ENCODE measurements at places on chromosomes 4 and X.
A peak's percentile ranks its signal among the peaks of the same experiment; 100 is the strongest.

DNA sequence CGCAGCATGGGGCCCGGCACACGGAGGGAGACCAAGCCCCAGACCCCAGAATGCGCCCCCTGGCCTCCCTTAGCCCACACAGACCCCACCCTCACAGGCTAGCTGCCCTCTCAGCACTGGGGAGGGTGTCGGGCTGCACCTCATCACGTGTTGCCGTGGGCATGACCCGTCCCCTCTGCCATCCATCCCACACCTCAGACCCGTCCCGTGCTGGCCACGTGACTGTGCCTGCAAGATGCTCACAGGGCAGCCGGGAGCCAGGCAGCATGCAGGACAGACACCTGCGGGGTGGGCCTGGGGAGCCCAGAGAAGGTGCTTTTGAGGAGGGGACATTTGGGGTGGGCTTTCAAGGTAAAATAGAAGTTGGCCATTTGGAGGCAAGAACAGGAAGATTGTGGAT, 4.8 kb downstream of the MSANTD1 start:
- DNase-seq: no peak

DNA sequence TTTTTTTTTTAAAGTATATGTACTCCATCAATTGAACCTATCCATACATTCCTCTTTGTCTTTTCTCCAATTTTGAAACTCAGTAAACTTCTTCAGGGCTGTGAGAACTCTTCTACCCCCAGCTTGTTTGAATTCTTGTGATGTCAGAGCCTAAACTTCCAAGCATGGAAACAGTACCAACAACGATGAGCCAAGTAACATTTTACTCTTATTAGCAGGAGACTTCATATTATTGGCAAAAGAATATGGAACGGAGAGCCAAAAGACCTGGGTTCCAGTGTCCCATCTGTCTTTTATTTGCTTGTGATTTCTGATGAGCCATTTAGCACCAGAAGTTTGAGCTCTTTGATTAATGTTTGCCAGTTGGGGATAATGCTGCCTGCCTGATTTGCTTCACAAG, 5.3 kb downstream of the DIAPH2 start:
- no peak for DNase-seq

DNA sequence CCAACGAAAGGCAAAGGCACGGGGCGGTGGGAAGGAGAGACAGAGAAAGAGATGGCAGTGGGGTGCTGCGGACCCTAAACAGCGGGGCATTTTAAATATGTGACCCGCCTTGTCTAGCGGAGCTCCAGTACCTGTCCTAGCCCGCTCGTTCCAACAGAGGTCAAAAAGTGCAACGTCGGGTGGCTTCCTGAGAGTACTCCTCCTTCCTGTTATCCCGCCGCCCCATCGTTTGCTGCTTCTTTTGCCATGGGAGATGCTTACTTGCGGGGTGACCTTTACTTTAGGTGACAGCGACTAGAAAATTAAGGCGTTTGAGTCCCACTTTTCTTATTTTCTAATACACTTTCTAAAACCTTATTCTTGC, 735 bp downstream of the NRK start:
- no peak for DNase-seq

GRCh38 chr4:54716478-54717065, 58.8 kb downstream of the KIT start:
- no peak for DNase-seq

- no peak for DNase-seq
Measured at GRCh38 chrX:39513836-39514235, 583.9 kb downstream of the BCOR start.

- no peak for DNase-seq
Measured at GRCh38 chr4:6466756-6467381, 5.5 kb downstream of the PPP2R2C start.

DNA sequence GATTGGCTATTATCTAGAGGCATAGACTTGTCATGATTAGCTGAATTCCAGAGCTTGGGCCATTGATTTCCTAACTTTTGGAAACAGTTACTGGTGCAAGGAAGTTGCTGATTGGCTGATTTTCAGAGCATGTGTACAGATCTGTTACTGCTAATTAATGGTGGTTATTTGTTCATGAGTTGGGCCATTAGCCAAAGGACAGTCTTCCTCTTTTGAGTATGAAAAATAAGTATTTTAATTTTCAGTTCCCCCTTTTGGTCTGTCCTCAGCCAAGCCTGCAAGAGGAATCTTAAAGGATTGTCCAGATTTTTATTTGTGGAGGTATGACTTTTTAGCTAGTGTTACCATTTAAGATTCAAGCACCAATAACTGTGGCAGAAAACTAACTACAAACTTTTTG, 7.0 kb upstream of the DSPP start:
- DNase-seq: no peak

GRCh38 chr4:22942920-22943559, 250.3 kb downstream of the GBA3 start:
- no peak for DNase-seq

GRCh38 chrX:151724563-151725337, 8.9 kb downstream of the FATE1 start:
- DNase-seq: no peak

DNA sequence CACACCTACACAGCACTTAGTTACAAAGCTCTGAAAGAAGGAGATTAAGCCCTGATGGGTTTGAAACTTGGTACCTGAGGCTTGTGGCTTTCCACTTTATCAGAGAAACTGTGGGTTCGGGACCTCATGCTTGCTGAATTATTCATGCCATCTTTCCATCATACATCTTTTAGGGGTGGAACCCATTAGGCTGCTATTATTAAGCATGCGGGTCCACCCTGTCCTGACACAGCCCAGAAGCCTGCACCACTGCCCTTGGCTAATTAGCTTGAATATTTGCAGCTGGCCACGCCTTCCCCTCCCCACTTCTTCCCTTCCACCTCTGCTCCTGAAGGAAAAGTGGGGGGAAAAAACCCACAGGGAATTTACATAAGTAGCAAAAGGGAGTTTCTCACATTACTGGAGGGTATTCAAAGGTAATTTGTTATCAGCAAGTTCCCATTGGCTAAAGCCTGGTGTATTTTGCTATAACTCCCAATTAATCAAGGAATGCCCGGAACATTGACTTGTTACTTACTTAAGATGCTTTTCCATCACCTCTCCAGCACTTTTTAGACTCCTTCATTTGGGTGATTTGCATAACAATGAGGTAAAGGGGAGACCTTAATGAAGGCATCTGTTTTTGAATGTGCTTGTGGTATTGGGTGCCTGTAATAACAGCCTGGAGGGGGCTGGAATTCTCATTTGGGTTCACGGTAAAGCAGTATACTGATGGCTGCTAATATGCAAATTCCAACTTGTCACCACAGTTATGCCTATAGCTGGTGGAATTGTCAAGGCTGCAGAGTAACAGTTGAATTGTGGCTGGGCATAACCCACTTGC, 231.7 kb upstream of the GATB start:
- no peak for DNase-seq

DNA sequence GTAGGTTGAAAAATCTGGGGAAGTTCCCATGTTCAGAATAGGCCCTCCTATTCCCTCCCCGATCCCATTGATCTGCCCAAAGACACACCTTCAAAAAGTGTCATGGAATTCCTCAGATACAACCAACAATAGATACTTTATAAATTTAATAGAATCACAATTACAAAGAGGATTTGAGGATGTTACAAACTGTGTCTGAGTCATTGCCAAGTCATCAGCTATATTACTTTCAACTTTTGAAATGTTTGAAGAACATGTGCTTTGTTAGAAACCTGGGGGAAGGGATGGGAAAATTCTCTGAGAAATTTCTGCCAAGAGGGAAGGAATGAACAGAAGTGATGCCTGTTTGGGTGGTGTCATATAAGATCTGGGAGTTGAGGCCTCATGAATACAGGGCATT, 46.7 kb downstream of the KCNIP4 start:
- DNase-seq: no peak

DNA sequence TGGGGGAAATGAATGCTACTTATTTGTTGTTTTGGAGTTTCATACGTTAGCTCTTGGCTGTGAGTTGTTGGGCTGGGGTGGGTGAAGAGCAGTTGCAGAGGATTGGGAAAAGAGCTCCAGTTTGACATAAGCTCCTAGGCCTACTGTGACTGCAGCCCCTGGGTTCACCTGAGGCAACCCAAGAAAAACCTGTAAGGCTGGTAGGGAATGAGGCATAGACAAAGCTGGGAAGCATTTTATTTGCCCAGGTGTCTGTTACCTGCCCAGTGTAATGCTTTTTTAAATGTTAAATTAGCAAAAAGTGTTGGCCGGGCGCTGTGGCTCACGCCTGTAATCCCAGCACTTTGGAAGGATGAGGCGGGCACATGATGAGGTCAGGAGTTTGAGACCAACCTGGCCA, 160.0 kb downstream of the FHIP1A start:
- no peak for DNase-seq

- DNase-seq: no peak
Measured at GRCh38 chr4:55183926-55184599, 58.7 kb upstream of the KDR start.

DNA sequence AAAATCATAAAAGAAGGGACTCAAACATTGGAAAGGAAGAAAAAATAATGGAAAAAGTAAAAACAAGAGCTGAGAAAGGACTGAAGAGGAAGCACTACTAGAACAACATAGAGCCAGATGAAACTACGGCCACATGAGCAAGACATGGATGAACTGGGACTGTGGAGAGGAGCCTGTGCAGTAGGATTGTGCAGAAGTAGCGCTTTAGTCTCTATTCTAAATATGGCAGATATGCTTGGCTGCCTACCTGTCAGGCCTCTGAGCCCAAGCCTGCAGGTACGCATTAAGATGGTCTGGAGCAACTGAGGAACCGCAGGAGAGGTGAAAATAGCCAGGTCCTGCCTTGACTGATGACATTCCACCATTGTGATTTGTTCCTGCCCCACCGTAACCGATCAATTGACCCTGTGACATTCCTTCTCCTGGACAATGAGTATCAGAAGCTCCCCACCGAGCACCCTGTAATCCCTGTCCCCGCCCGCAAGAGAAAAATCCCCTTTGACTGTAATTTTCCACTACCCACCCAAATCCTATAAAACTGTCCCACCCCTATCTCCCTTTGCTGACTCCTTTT, 154.3 kb downstream of the CAMK2D start:
- DNase-seq: no peak

DNA sequence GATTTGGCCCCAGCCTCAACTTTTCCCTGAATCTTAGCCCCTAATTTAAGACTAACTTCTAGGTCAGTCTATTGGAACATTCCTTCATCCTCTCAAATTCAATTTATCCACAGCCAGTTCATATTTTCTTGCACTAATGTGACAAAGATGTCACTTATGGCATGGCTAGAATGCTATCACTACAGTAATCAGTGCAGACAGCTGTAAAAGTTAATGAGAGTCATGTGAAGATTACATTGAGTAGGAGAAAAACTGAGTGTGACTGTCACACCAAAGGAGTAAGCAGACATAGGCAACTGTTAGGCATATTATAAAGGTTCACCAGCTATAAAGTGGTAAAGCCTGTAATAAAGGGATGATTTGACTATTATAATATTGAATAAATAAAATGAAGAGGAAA, 42.6 kb downstream of the GABRG1 start:
- no peak for DNase-seq

DNA sequence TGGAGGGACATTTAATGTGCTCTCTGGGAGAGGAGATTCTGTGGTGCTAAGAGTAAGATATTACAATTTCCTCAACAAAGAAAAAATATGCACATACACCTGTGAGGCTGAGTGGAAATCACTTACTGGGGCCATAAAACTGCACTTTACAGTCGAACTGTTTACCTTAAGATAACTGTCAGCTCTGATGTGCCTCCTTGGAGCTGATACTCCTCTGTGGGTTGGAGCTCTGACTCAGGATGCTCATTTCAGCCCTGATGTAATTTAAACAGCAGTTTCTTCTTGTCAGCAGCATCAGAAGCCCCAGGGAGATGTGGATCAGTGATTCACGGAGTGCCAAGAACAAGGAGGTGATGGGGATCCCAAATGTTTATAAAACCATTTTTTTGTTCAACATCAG, 241.9 kb upstream of the SFRP2 start:
- no peak for DNase-seq

GRCh38 chr4:139988863-139989765, 164.9 kb downstream of the MAML3 start:
- no peak for DNase-seq

- peak; percentile 71 for DNase-seq
Measured at GRCh38 chr4:109998867-109999584, 86.3 kb downstream of the EGF start.

GRCh38 chrX:26649534-26649933, 433.6 kb downstream of the MAGEB5 start:
- peak; percentile 12 for DNase-seq

DNA sequence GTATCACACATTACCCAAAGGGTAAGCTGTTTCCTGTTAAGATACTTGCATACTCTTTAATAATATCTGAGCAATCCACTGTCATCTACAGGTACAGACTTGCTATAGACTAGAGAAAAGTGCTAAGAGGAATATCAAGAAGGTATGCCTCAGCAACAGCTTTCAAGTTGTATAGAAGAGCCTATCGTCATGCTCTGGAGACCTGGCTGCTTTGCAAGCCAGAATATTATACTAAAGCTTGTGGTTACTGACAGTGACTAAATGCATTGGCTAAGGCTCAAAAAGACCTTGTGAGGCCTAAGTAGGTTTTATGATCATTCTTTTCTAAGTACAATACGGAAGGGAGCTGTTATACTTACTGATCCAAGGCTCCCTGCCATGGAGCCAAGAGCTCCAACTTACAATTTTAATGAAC, 11.3 kb downstream of the LAMP2 start:
- peak; percentile 61 for DNase-seq

DNA sequence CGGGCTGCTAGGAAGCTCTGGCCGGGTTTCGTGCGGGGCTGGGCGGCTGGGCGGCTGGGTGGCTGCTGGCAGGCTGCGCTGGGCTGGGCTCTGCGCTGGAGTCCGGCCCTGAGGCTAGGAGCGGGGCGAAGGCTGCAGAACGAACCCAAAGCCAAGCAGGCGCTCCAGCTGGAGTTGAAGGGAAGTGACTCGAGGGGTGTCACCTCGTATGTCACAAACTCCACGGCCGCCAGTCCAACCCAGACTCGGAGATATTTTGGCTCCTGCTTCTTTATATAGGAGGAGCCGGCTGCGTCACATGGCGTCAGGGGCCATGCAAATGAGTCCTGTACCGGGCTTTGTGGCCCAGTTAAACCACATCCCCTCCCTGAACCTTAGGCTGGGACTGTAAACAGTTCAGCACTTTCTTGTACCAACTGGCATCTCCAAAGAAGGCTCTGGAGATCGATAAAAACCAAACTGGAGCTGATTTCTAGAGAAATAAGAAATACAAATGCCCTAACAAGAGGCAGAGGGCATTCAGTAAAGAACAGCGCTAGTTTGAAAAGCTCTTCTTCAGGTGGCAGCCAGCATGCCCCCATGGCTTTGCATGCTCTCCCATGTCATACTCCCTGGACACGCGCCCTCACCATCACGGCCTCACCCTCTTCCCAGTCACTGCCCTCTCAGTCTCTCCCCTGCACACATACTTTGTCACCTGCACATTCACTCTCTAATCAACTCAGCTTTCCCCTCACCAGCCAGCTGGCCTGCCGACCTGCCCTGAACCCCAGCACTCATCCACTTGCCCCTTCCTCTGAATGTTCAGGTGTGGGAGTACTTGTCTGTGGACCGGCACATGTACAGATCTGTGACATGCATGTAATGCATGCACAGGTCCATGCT, 58.5 kb downstream of the TSC22D3 start:
- DNase-seq: peak; percentile 57

GRCh38 chrX:22313766-22314165, 41.1 kb downstream of the CBLL2 start:
- no peak for DNase-seq

- DNase-seq: no peak
Measured at GRCh38 chr4:176443646-176444409, 124.1 kb downstream of the SPCS3 start.

Data from AML-193 (cell line).